ENCODE measurements at places on chromosomes 5 and 9.

DNA sequence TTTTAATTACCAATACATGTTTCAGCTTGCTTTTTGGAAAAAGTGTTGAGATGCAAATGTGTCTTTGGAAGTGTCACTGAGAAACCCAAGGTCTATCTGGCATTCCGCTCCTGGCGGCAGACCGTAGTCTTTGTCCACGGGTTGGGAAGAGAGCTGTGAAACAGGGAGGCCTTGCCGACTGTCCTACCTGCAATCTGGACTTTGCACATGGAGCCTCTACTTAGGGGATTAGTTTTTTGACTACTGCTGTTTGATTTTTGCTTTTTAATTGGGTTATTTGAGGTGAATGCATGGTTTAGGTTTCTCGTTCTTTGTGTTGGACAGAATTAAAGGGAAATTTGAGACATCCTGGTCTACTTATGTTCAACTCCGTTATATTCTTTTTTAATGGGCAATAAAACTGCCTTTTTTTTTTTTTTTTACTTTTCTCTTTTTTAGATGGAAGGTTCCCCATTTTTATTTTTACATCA lies 25.7 kb downstream of the TRIO start:
- no peak for DNase-seq

DNA sequence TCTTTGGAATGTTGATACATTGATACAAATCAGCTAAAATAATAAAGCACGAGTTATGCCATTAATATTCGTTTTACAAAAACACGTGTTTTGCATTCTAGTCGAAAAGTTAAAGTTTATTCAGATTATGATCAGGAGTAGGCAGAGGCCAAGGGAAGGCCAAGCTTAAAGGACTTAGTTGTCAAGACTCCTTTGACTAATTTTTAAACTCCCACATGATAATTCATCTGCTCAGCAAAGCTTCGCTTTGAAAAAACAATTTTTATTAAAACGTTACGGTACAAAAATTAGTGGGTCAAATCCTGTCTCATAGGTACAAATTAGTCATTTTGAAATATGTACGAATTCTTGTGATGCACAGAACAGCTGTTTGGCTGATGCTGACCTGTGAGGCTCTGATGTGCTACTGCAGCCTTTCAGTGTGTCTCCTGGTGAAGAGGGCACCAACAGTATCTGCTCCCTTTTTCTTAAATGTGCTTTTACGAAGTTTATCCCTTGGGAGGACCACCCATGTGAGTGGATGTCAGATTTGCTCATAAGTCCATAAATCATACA lies 23.0 kb upstream of the NR3C1 start:
- DNase-seq, result no peak

- DNase-seq, result no peak
Measured at GRCh38 chr9:78515108-78515507, 218.2 kb downstream of the PSAT1 start.

DNA sequence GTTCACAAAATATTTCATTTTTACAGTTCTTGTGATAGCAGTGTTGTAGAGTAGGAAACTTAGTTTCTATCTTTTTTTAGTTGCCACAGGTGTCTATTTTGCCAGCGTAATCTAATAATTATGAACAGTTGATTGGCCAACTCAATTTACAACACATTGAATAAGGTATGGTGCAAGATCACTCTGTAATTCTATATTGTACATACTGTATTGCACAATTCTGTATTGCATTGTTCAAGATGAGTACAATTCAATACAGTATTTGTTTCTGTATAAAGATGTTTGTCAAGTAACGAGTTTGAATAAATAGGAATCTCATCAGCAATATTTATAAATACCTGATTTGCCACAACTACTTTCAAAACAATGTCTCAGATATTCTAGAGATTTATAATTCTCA lies 64.2 kb upstream of the HTR1A start:
- DNase-seq, result no peak

DNA sequence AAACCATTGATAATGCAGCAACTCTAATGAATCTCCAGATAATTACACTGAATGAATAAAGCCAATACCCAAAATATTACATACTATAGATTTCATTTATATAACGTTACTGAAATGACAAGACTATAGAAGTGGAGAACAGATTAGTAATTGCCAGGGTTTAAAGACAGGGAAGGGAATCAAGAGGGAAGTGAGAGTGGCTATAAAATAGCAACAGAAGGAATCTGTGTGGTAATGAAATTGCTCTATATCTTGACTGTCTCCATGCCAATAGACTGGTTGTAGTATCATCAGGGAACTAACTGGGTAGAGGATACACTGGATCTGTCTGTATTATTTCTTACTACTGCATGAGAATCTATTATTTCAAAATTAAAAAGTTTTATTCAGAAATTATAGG lies 396.5 kb upstream of the RPS23 start:
- no peak for DNase-seq

GRCh38 chr5:53892224-53892623 lies 331.8 kb downstream of the NDUFS4 start:
- no peak for DNase-seq

- no peak for DNase-seq
Measured at GRCh38 chr5:170010595-170010994, 30.3 kb upstream of the INSYN2B start.

- no peak for DNase-seq
Measured at GRCh38 chr9:88816141-88816540, 175.1 kb upstream of the S1PR3 start.

GRCh38 chr5:95159603-95160002 lies 125.3 kb downstream of the MCTP1 start:
- DNase-seq, result no peak

DNA sequence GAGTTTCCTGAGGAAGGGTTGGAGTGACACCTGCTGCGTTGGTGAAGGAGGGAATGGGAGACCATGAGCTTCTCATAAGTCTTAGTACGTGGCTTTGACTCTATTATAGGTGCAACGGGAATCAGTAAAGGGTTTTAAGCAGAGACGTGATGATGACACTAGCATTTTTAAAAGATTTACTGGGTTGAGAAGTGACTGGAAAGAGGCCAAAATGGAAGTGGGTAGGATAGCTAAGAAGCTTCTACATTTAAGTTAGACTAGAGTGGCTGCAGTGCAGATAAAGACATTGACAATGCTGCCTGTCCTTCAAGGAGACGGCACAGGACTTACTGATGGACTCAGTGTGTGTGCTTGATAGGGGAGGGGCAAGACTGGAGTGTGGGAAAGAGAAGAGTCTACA lies 6.2 kb downstream of the GAPT start:
- DNase-seq, result no peak

GRCh38 chr5:115295777-115296123 lies 704 bp downstream of the CCDC112 start:
- DNase-seq, result no peak

DNA sequence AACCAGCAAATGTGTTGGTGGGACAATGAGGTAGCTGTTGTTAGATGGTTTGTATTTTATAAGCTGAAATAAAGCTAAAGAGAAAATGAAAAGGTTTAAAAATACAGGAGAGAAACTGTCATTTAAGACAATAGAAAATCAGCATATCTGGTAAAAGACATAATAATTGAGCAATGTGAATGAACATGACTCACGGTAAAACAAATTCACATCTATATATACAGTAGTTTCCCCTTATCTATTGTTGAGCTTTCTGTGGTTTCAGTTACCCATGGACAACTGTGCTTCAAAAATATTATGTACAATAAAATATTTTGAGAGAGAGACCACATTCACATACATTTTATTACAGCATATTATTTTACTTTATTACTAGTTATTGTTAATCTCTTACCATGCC lies 1649.8 kb downstream of the EFNA5 start:
- DNase-seq, result no peak

DNA sequence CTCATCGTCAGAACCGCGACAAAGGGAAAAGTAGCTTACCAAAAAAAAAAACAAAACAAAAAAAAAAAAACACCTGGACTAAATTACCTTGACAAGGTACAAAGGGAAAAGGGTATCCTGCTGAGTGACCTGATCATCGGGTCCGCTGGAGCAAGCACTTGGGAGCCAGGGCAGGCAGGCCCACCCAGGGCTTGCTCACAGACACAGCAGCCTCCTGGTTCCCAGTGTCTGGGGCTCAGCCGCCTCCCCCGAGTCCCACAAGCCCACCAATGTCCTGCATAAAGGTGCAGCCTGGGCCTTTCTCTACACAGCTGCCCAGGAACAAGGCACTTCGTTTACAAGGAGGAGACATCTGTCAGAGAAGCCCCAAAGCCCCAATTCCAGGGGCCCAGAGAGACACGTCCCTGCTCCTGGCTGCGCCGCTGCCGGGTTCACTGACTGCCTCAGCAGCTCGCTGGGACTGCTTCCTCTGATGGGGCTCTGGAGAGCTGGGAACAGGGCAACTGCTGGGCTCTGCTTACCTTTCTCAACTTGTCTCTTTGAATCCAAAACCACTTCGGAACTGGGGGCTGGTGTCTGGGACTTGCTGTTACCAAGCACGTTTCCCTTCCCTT lies 63.4 kb downstream of the GOLM1 start:
- no peak for DNase-seq

DNA sequence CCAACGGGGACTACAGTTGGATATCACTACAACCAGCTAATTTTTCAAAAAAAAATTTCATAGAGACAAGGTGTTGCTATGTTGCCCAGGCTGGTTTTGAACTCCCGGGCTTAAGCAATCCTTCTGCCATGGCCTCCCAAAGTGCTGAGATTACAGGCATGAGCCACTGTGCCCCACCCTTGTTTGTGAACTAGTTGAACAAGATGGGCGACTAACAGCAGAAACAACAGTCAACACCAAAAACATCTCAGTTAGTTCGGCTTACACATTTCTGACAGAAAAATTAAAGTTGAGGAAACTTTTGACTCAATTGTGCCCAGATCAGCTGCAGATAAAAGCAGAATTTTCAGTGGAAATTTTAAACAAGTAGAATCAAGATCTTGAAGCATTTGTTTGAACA lies 470.1 kb downstream of the TLE4 start:
- no peak for DNase-seq

- no peak for DNase-seq
Measured at GRCh38 chr5:167831754-167832504, 459.5 kb upstream of the WWC1 start.

DNA sequence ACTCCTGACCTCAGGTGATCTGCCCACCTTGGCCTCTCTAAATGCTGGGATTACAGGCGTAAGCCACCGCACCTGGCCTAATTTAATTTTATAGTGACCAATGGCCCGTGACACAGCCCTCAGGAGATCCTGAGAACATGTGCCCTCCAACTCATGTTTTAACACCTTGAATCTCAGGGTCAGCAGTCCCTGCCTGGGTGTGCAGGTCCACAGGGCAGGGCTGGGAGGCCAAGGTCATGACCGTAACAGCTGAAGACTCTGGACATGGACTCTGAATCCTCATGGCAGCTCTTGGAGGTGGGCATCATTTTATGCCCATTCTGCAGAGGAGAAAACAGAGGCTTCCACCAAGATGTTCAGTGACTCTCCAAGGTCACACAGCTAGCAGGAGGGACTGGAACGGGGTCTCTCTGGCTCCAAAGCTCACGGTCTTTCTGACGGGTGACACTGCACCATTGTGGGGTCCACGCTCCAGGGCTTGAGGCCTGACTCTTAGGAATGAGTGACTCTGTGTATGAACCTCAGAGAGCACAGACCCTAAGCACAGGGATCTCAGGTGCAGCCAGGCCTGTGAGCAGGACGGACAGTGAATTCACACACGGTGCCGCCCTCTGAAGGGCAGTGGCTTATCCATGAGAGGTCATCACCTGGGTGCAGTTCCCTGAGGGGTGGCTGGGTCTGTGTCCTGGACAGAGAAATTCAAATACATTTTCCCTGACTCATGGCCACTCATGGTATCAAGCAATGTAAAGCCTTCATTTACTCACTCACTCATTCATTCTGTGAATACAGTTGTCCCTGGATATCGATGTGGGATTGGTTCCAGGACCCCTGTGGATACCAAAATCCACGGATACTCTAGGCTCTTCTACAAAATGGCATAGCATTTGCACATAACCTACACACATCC lies 32.8 kb upstream of the LAMC3 start:
- no peak for DNase-seq

DNA sequence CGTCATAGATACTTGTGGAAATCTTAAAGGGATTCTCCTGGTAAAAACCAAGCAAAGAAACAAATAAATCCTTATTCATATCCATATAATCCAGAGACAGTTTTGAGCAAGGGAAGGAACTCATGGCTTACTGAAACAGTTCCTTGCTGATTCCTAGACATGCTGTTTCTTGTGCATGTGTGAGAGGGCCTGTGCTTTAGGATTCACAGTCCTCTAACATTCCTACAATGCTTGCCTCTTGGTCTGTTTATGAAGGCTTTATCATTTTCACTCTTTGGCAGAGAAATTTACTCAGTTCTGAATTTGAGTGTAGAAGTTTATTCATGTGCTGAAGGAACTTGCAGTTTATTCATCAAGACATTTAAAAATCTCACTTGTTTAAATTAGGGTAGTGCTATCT lies 123.4 kb downstream of the RPS23 start:
- DNase-seq, result no peak

- no peak for DNase-seq
Measured at GRCh38 chr5:103224118-103224893, 34.3 kb upstream of the MACIR start.

DNA sequence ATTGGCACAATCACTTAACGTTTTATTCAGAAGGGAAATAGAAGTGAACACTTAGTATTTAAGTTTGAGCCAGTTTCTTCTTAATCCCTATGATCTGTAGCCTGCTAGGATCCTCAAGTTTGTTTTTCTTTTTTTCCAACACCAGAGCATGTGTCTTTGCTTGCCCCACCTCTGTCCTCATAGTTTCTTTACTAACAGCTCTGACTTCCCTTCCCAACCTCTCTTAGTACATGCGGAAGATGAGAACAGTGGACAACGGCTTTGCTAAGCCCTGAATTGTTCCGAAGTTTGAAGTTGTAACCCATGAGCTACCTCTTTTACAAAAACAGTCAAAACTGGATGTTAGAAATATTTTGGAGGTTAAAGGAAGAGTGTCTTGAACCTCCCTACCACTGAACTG lies 61.7 kb upstream of the TAF11L2 start:
- DNase-seq, result no peak

DNA sequence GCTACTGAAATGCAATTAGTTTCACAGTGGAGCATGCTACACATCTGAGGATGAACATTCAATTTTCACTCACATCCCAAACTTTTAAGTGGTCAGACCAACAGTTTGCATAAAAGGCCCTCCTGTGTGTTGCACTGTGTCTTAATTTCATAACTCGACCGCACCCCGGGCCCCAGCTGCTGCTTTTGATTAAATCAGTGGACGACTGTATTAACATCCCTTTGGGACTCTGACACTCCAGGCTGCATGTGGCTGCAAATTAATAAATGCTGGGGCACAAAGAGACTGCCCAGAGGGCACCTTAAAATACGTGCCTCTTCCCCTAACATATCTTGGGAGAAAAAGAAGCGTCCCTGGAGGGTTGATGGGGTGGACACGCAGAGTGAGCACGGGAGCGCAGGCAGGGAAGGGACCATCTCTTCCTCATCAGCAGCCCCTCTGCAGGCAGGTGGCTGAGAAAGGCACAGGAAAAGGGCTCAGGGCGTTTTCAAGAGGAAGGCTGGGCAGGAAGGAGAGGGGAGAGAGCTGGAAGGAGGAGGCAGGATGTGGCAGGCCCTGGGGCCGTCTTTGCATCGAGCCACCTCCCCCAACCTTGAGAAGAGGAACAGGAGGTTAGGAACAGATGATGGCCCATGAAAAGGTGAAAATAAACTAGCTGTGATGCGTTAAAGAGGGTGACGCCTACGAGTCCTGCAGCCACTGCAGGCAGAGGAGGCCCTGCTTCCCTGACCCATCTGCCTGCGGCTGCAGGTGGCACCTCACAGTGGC lies 18.6 kb downstream of the MED10 start:
- no peak for DNase-seq

- no peak for DNase-seq
Measured at GRCh38 chr9:129889122-129889940, 54.1 kb downstream of the USP20 start.
